Mammary epithelial cell (primary cell): ENCODE measurements at places on chromosomes 5 and 9. TPM values are rescaled to one million over a fixed set of nuclear protein-coding genes. Genes with fewer than 3 reads are reported as not detected.
A peak's percentile ranks its signal among the peaks of the same experiment; 100 is the strongest.

The OBP2A gene
- polyA plus RNA-seq: not detected

The SMIM27 gene
- 1.4 TPM for polyA plus RNA-seq

DNA sequence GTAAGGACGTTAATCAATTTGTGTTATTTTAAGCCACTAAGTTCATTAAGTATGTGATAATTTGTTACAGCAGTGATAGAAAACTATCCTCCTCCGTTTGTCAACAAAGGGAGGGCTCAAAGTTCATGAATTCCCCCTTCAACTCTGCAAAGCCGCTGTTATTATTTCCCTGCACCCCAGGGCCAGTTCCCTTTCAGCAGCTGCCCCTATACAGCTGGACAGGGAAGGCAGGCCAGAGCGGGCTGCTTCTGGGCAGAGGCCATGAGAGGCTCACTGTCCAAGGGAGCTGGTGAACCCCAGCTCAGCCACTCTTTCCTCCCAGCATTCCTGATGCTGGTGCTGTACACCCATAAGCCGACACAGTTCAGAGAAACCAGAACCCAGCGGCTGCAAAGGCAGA lies 102.4 kb upstream of the GPR151 start:
- DNase-seq: no peak

DNA sequence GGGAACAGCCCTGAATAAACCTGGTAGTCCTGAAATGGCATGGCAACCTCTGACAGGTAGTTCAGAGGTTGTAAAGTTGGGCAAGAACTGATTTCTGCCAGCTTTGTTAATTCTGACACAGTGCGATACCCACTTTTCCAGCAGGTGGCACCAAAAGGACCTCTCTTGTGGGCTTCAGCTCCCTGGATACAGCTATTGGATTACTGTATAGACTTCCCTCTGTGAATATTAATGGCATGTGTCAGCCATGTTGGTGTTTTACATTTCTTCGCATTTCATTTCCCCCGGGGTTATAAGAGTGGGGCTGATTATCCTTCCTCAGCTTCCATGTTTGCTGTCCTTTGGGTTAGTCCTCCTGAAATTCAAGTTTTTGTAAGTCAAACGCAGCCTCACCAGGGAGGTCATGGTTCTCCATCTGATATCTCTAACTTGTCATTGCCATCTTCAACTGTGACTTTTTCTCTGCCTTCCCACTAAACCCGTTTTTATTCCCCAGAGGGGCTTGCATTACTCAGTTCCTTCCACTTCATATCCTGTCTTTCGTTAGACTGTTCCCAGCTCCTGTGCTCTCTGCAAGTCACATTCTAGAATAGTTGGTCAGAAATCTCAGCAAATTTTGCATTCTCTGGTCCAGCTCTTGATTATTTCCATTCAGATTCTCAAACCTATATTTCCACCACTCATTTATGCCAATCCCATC lies 135.6 kb downstream of the LIFR start:
- peak; percentile 57 for DNase-seq

DNA sequence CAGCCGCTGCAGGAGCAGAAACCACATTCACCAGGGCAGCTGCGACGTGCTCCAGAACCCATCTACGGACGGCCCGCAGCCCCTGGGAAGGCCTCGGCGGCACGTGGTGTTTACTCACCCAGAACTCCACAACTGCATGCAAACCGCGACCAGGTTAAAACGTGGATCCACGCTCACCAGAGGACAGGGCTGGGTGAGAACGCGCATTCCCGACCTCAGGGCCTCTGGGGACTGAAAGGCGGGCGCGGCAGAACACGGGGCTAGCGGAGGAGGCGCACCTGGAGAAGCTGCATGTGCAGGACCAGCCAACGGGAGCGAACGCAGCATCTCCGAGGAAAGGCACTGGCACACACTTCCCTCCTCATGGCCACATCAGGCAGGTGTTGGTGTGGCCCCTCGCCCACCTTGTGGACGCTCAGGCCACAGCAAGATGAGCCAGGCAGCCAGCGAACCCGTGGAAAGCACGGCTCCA lies 24.0 kb upstream of the CAMSAP1 start:
- no peak for DNase-seq

DNA sequence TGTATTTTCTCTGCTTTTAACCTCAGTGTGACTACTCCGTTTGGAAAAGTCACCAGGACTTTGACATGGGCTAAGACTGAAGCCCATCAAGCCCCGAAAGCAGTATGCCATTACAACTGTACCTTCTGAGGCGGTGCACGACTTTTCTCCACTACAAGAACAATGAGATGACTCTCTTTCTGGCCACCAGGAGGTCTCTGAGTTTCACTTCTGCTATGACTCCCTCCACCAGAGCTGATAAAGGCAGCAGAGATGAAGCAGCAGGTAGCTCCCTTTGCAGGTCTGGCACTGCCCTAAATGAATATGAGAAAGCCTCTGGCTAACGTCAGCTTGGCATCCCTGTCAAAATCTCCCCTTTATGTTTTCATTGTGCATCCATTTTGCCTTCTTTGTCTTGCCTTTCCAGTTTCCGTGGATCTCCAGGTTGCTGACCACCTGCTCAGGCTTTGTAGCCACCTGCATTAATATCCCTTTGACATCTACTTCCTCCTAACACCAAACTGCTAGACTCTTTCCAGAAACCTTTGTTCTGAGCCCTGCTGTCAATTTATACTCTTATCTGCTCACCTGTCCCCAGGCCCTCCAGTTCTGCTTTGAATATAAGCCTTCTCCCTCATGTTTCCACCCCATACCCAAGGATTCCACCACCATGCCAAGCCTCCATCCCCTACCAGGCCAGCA lies 221.7 kb downstream of the ZNF608 start:
- no peak for DNase-seq

The ANKRD33B gene
- polyA plus RNA-seq: 0.50 TPM

The TEX48 gene
- polyA plus RNA-seq: not detected

The EFCAB9 gene
- not detected for polyA plus RNA-seq

DNA sequence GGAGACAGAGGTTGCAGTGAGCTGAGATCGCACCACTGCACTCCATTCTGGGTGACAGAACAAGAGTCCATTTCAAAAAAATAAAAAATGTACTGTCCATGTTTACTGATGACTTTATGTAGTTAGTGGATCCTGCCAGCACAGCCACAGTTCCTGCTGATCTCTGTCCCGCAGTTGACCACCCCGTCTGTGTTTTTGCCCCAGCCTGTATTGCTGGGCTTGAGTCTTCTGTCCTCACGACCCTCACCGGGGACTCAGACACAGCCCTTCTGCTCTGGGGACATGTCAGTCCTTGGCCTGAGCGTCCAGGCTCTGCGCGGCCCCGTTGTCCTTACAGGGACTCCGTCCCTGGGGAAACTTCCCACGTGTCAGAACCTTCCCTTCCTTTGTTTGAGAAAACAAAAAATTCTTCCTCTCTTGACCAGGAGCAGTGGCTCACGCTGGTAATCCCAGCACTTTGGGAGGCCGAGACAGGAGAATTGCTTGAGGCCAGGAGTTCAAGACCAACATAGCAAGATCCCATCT lies 14.5 kb downstream of the SURF6 start:
- no peak for DNase-seq

DNA sequence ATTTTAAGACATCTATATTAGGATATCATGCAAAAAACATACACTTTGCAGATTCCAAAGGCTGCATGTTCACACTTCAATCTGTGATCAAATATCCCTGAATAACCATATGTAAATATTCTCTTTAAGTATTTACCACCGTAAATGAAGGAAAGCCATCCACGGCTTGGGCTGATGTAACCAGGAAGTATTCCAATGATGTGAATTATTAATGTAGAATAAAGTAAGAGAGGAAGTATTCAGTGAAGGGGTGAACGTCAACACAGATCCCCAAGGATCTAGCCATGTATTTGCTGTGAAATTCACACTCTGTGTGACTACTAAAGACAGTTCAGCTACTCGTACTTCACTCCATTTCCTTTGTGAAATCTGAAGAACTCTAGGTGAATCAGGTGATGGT lies 75.2 kb downstream of the CDH6 start:
- no peak for DNase-seq

DNA sequence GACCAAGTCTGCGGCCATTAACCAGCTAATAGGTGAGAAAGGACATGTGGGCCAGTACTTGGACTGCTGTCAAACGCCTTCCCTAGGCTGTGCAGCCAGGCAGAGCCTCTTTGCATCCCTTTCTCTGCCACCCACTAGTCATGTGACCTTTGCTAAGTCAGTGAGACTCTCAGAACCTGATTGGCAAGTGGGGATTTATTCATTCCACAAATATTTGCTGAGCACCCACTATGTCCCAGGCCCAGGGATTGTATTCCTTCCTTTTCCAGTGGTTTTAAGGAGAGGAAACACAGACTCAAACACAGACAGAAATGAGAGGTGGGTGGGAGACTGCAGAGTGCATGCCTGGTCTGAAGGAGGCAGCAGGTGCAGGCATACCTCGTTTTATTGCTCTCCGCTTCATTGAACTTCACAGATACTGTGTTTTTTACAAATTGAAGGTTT lies 71.6 kb upstream of the GALNT10 start:
- DNase-seq: peak; percentile 57

The SPACA9 gene
- 3.9 TPM for polyA plus RNA-seq
